ENCODE measurements at places on chromosomes 1 and 21. TPM values are rescaled to one million over a fixed set of nuclear protein-coding genes. Genes with fewer than 3 reads are reported as not detected.

DNA sequence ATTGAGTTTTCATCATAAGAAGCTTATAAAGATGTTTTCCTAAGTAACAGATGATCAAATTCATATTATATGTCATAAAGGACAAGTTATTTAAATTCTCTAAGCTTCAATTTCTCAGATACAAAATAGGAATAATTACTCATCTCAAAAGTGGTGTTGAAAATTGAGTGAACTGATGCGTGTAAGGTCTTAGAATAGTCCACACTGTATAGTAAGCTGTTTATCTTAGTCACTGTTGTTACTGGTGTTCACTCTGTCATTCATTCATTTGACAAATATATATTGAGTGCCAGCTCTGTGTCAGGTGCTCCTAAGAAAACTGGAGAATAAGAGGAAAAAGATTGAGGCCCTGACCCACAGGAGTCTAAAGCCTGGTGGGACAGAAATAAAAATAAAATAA lies 186.3 kb upstream of the BRINP3 start:
- H3K27ac ChIP-seq, result no peak overlapping the region
- no peaks in the 10 kb centered on the region for H3K4me1 ChIP-seq
- H3K36me3 ChIP-seq, result no peaks in the 10 kb centered on the region
- no peak for DNase-seq

- H3K27ac ChIP-seq, result no peak overlapping the region
- no peaks in the 10 kb centered on the region for H3K4me1 ChIP-seq
- no peak for DNase-seq
- no peaks in the 10 kb centered on the region for H3K27me3 ChIP-seq
Measured at GRCh38 chr1:147223740-147224615, 1.2 kb downstream of the FMO5 start.

- H3K27ac ChIP-seq, result no peak overlapping the region
- H3K4me1 ChIP-seq, result peaks cover 6% of the 10 kb centered on the region
- H3K27me3 ChIP-seq, result no peaks in the 10 kb centered on the region
- no peaks in the 10 kb centered on the region for H3K36me3 ChIP-seq
Measured at GRCh38 chr1:225977937-225978748, 21.0 kb downstream of the SDE2 start.

Gene KRTAP7-1
- not detected for total RNA-seq

GRCh38 chr1:52571783-52572182 lies 18.9 kb upstream of the TUT4 start:
- no peak for DNase-seq
- H3K36me3 ChIP-seq, result no peaks in the 10 kb centered on the region
- no peaks in the 10 kb centered on the region for H3K4me1 ChIP-seq

DNA sequence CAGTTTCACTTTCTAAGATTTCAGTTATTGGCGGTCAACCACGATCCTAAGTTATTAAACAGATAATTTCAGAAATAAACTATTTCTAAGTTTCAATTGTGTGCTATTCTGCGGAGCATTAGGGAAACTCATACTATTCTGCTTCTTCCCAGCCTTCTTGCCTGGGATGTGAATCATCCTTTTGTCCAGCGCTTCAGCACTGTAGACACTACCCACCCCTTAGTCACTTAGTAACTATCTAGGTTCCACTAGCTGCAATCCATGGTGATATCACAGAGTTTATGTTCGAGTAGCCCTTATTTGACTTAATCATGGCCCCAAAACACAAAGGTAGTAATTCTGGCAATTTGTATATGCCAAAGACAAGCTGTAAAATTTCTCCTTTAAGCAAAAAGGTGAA lies 279.9 kb upstream of the ADAMTS5 start:
- H3K36me3 ChIP-seq, result no peaks in the 10 kb centered on the region
- no peaks in the 10 kb centered on the region for H3K27me3 ChIP-seq
- no peaks in the 10 kb centered on the region for H3K4me1 ChIP-seq
- DNase-seq, result no peak

DNA sequence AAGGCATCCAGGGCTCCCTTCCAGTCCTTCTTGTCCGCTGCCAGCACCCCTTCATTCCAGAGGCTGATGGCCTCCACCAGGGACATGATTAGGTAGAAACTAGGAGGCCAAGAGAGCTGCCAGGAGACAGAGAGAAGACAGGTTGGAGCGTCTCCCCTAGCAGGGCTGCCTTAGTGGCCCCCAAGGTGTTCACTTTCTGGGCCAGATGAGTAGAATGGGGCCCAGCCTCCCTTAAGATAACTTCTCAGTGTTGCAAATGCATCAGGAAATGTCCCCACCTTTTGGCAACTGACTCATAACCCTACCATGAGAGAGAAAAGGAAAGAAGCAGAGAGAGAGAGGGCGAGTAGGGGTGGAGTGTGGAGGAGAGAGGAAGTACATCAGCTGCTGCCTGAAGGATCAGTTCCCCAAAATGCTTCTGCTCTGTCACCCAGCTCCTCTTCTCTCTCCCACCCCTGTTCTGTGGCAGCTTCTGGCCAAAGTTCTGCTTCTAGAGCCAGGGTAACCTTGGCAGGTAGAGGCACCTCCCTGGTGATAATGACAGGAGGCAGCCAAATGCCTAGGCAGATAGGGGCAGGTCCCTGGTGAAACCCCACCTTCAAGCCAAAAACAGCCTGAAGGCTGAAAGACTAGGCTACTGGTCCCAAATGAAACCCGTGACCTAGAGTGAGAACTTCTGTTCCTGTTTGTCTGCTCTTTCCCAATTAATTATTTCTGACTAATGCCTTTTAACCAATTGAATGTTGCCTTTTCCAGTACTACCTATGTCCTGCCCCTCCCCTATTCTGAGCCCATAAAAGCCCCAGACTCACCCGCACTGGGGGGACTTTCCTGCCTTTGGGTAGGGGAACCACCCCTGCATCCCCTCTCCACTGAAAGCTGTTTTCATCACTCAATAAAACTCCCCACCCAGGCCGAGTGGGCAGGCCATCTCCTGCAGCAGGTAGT lies at the start of gene NCF2:
Gene NCF2 (minus strand): TSS at position 216 of the 948 bp plus-strand sequence. CDS start 130 bp downstream, at position 86.
- H3K4me3 ChIP-seq, result no peak within 1 kb of the TSS
- no peaks in the 10 kb centered on the region for H3K36me3 ChIP-seq
- no peak for DNase-seq
- H3K27me3 ChIP-seq, result no peaks in the 10 kb centered on the region
- no peaks in the 10 kb centered on the region for H3K4me1 ChIP-seq
- H3K27ac ChIP-seq, result no peak within 1 kb of the TSS

Gene GPA33
- total RNA-seq, result not detected

DNA sequence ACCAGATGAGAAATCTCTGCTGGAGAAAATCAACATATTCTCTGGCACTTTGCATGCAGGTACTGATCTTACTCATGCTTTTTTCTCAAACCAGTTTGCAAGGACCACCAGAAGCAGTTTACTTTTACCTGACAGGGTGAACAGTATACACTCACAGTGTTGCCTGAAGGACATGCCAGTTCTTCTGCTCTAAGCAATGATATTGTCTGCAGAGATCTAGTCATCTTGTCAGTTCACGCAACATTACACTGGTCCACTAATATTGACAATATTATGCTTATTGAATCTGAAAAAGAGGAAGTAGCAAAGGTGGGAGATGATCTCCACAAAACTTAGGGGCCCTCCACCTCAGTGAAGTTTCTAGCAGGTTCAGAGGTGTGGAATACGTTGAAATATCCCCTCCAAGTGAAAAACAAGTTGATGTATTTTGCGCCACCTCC lies 3.8 kb upstream of the S100B start:
- no peak overlapping the region for H3K4me3 ChIP-seq
- DNase-seq, result no peak
- H3K27me3 ChIP-seq, result no peaks in the 10 kb centered on the region
- H3K36me3 ChIP-seq, result no peaks in the 10 kb centered on the region
- no peaks in the 10 kb centered on the region for H3K4me1 ChIP-seq
- no peak overlapping the region for H3K27ac ChIP-seq

Gene C1orf94
- total RNA-seq, result 2.3 TPM

Gene NUF2
- 0.55 TPM for total RNA-seq

Gene HMGN2
- total RNA-seq, result 385 TPM

- no peak for DNase-seq
- H3K36me3 ChIP-seq, result no peaks in the 10 kb centered on the region
- H3K27ac ChIP-seq, result no peak overlapping the region
- no peak overlapping the region for H3K4me3 ChIP-seq
Measured at GRCh38 chr1:178238722-178239510, 145.0 kb downstream of the RASAL2 start.

Gene TXLNA
- 49.6 TPM for total RNA-seq

GRCh38 chr1:6545276-6546112 lies 8.8 kb downstream of the NOL9 start:
- H3K27me3 ChIP-seq, result no peaks in the 10 kb centered on the region
- H3K36me3 ChIP-seq, result no peaks in the 10 kb centered on the region
- DNase-seq, result no peak
- no peak overlapping the region for H3K27ac ChIP-seq
- no peak overlapping the region for H3K4me3 ChIP-seq
- no peaks in the 10 kb centered on the region for H3K4me1 ChIP-seq

GRCh38 chr1:232249339-232249738 lies 380.6 kb downstream of the SIPA1L2 start:
- DNase-seq, result no peak
- H3K4me1 ChIP-seq, result no peaks in the 10 kb centered on the region
- H3K27me3 ChIP-seq, result no peaks in the 10 kb centered on the region
- H3K27ac ChIP-seq, result no peak overlapping the region

DNA sequence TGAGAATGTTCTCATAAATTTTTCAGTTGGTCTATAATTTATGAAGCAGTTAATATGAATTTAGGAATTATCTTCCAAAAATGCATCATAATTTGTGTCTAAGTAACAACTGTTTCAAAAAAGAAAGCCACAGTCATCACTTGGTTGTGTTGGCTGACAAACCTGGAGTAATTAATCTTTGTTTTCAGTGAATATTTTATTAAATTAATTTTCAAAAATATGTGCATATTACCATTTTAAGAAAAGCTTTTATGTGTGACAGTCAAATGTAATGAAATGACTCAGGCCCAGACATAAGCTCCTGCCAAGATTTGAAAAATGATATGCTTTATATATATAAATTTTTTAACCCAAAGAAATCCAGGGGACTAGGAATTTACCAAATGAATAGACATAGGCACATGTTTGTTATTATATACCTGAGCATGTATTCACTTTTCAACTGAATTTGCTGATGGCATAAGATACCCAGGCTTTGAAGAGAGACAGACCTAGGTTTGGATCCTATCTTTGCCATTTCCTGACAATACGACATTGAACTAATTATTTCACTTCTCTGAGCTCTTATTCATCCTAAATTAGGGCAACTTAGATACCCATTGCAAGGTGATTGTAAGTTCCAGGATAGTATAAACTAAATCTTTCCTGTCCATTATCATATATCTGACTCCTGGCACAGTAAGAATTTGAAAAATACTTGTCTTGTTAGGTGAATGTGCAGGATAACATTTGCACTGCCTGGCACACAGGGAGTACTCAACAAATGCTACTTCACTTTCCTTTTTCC lies 729.5 kb upstream of the ADGRL2 start:
- H3K4me1 ChIP-seq, result no peaks in the 10 kb centered on the region
- no peak overlapping the region for H3K4me3 ChIP-seq
- no peaks in the 10 kb centered on the region for H3K27me3 ChIP-seq
- no peaks in the 10 kb centered on the region for H3K36me3 ChIP-seq
- DNase-seq, result no peak

DNA sequence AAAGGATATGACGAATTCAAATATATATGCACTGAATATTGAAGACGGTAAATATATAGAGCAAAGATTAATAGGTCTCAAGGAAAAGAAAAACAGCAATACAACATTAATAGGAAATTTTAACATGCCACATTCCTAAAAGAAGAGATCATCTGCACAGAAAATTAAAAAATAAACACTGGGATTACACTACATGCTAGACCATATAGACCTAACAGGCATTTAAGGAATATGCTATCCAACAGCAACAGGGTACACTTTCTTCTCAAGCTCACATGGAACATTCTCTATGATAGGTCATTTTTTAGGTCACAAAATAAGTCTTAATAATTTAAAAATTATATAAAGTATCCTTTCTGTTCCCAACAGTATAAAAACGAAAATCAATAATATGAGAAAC lies 1038.3 kb downstream of the KCNT2 start:
- no peak for DNase-seq
- H3K4me1 ChIP-seq, result no peaks in the 10 kb centered on the region
- no peaks in the 10 kb centered on the region for H3K36me3 ChIP-seq

GRCh38 chr1:160550572-160551034 lies 27.5 kb upstream of the SLAMF6 start:
- H3K4me1 ChIP-seq, result no peaks in the 10 kb centered on the region
- no peaks in the 10 kb centered on the region for H3K36me3 ChIP-seq
- DNase-seq, result no peak
- H3K27me3 ChIP-seq, result no peaks in the 10 kb centered on the region
- no peak overlapping the region for H3K27ac ChIP-seq

DNA sequence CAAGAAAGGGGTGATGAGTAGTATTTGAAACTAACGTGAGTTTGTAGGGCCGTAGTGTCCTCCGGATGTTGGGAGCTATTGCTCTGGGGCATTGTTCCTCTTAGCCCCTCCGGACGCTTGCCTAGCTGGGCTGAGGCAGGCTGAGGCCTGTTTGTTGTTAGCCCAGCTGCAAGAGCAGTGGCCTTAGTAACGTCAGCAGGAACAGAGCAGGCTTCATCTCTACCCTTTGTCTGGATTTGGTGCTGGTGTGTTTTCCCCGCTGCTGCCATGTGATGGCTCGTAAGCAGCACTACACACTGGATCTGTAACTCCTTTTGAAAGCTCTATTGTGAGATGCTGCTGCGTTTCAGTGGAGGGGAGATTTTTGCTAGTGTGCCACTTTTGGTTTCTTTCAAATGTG lies 57.6 kb downstream of the DNM3 start:
- peak; percentile 23 for DNase-seq
- no peaks in the 10 kb centered on the region for H3K36me3 ChIP-seq
- H3K4me1 ChIP-seq, result no peaks in the 10 kb centered on the region
- no peaks in the 10 kb centered on the region for H3K27me3 ChIP-seq

DNA sequence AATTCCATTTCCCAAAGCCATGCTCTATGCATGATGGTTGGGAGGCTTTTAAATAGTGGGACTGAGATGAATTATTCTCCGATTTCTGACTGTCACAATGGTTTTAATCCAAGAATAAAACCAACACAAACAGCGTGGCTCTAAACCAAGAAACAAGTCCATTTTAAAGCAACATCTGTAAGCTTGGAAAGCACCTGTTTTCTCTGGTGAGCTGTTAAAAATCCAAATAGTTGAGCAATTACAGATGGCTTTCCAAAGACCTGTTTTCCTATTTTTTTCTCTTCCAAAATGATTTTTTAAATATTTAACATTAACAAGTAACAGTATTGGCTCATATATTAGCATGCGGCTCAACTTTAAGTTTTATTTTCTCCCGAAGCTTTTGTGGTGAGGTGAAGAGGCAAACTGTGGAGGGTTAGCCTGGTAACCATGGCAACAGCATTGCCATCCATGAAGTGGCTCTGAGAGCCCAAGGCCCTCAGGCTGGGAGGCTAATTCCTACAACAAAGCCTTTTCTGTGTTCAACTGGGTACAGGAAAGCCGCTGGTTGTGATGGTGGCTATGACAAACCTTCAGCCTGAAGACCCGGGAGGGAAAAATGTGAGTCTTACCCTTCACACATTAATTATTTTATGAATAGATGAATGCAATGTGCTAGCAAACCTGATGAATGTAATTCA lies 56.7 kb upstream of the B3GALT5 start:
- no peaks in the 10 kb centered on the region for H3K36me3 ChIP-seq
- no peaks in the 10 kb centered on the region for H3K4me1 ChIP-seq
- no peak overlapping the region for H3K27ac ChIP-seq
- H3K27me3 ChIP-seq, result no peaks in the 10 kb centered on the region

Gene NOTCH2
- total RNA-seq, result 77.7 TPM

GRCh38 chr1:3510136-3510955 lies 55.9 kb downstream of the ARHGEF16 start:
- no peak overlapping the region for H3K27ac ChIP-seq
- H3K4me1 ChIP-seq, result no peaks in the 10 kb centered on the region
- H3K27me3 ChIP-seq, result no peaks in the 10 kb centered on the region
- H3K4me3 ChIP-seq, result no peak overlapping the region
- no peaks in the 10 kb centered on the region for H3K36me3 ChIP-seq

- no peaks in the 10 kb centered on the region for H3K27me3 ChIP-seq
- H3K4me3 ChIP-seq, result no peak overlapping the region
- no peak overlapping the region for H3K27ac ChIP-seq
- no peaks in the 10 kb centered on the region for H3K4me1 ChIP-seq
- H3K36me3 ChIP-seq, result no peaks in the 10 kb centered on the region
Measured at GRCh38 chr1:218616681-218617080, 271.5 kb downstream of the TGFB2 start.

Gene FNDC7
- 3.3 TPM for total RNA-seq
